ENCODE measurements at places on chromosomes 3 and 15.

GRCh38 chr3:16618721-16619120 is 13.5 kb upstream of the DAZL start:
- DNase-seq, result no peak

DNA sequence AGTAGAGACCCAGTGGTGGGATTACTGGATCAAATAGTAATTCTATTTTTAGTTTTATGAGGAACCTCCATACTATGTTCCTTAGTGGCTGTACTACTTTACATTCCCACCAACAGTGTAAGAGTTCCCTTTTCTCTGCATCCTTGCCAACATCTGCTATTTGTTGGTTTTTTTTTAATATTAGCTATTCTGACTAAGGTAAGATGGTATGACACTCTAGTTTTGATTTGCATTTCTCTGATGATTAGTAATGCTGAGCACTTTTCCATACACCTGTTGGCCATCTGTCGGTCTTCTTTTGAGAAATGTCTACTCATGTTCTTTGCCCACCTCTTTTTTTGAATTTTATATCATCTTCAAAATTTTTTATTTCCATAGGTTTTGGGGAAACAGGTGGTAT is 34.2 kb upstream of the RAP2B start:
- no peak for DNase-seq

DNA sequence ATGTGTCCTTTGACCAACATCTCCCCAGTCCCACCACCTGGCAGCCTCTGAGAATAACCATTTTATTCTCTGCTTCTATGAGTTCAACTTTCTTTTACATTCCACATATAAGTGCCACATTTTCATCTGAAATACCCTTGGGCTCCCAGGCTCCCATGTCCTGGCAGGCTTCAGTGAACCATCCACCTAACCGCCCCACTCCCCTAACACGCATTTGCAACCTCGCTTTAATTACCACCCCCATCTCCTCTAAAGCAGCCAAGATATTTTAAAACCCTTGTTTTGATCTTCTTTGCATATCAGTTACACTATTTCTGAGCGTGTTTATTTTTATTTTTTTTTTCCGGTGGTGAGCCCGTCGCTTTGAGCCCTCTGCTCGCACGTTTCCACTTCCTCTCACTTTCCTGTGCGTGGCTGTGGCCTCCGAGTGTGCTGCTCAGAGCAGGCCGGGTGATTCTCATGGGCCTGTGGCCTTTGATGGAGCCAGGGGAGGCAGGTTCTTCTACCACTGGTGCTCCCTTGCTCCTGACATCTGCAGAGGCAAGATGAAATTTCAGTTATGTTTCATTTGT is 195.4 kb upstream of the LPP start:
- no peak for DNase-seq

DNA sequence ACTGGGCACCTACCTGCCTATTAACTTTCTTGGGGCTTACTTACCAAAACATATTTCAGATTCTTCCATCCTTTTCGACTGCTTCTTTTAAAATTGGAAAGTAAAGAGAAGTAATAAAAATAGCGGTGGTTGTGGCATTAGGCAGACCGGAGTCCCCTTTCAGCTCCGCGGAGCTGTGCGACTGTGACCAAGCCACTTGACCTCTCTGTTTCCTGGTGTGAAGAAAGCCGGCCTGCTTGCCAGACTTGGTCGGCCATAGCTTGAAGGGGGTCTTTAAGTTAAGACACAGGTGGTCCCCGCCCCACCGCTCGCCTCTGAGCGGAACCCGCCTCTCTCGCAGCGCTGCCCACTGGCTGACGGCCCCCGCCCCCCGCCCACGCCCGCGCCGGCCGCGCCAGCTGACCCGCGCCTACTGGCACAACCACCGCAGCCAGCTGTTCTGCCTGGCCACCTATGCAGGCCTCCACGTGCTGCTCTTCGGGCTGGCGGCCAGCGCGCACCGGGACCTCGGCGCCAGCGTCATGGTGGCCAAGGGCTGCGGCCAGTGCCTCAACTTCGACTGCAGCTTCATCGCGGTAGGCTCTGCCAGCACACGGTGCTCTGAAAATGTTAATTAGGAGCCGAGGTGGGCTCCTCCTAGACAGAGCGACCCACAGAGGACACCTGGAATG is 18.3 kb downstream of the NOX5 start:
- DNase-seq, result no peak

DNA sequence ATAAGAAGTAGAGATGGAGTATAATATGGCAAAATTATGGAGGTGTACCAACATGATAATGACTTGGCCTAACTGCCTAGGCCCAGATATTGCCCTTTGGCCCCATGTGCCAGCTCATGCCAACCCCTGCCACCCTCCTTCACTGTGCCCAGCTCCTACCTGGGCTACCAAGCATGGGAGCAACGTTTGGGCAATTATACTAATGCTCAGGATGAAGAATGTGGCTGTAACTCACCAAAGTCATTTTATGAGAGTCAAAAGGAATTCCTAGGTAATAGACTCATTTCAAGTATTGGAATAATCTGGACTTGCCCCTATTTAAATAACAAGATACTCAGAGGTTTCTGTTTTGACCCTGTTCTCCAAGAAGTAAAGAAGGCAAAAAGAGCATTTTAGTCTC is 240.2 kb upstream of the IL12A start:
- DNase-seq, result no peak

GRCh38 chr3:70829092-70829491 is 516.7 kb upstream of the MDFIC2 start:
- no peak for DNase-seq

DNA sequence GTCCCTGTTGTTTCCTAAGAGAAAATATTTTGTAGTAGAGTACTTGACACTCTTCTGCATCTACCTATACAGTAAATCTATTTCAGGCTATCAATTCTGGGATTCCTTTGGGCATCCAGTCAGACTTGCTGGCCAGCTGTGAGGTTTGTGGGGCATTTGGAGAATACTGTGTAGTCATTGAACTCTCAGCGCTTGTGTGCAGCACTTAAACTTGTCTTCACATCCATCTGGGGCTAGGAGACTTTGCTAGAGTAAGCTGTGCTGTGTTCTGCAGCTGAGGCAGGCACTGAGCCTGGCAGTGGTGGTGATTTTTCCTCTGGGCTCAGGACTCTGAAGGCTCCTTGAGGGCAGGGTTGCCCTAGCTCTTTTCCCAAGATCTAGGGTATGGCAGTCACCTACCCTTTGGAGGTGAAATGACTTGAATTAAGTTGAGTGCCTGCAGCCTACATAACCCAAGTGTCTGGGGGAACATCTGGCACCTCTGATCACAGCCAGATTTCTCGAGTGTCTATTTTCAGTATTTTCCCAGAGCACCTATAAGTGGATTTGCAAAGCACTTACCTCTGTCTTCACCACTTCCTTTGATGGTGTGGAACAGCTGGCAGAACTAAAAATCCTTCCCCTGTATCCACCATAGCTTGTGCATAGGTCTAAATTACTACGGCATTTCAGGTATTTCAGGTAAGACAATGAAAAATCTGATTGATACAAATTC is 19.3 kb downstream of the CLSTN2 start:
- DNase-seq, result no peak

GRCh38 chr15:96409215-96410138 is 79.0 kb downstream of the NR2F2 start:
- no peak for DNase-seq

- no peak for DNase-seq
Observed at GRCh38 chr3:48299746-48300712, 33.4 kb downstream of the SPINK8 start.

DNA sequence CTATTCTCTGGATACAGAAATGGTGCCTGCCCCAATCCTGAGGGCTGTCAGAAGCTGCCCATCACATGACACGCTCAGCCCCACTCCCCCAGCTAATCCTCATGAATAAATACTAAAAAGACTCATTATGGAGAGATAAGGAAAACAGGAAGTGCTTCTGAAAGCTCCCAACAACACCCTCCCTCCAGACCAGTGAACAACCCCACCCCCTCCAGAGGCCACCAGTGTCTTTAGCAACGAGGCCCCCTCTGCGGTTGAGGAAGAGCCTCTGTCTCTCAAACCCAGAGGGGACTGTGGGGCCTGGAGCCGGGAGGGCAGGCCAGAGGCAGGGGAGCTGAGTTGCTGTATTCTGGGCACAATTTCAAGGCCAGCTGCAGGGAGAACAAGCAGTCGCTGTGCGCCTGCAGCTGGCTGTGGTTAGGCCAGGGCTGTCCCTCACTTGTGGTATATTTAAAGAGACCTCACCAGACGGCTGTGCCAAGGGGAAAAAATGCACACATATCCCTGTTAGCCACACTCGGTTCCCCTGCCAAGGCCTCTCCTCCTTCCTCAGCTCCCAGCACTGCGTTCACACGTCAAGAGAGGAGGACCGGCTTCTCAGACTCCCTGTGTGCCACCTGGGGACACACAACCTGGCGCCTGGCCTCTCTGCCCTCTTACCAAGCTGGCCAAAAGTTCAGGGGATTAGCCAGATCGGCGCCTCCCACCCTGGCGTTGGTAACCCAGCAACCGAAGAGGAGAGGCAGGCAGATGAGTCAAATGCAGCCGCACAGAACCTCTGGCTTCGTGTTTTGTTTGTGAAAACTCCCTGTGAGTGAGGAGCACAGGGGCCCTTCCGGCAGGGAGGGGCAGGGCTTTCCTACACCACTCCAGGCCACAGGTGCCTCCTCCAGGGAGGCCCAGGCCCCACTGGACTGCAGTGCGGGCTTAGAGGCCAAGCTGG is 101.2 kb upstream of the ETV5 start:
- DNase-seq, result no peak

DNA sequence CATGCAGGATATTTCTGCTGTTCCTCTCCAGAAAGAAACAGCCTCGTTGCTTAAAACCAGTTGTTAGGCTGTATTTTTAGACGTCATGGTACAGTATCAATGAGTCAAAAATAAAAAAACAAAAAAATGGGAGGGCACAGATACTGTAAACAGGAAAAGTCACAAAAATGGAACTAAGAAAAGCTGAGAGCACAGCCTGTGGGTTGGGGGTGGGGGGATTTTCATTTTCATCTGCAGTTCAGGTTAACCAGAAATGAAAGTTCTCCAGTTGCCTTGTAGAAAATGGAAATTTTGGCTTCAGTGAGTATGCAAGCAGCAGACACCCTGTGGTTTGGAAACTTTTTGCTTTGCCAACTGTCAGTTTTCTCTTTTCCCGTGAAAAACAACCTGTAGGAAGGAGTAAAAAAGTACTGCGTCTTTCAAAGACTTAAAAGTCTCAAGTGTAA is 59.0 kb downstream of the FRMD4B start:
- DNase-seq, result no peak

DNA sequence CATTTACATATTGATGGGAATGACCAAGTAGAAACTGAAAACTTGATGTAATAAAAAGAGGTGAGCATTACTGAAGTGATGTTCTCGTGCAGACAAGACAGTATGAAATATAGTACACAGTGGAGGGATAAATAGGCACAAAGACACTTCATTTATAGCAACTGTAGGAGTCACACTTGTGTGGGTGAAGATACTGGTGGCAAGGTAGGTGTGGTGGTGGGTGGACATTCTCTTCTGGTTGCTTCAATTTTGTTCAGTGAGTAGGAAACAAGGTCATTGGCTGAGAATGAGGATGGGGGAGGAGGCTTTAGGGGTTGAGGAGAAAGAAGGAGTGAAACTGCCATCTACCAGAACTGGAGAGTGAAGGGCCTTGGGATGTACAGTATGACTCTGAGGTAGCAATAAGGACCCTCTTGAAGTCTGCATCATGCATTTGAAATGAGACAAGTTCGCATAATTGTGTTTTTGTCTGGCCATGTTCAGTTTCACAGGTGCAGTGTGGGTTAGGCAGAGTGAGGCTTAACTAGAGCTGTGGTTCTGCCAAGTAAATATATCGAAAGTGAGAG is 6.6 kb downstream of the CPNE9 start:
- no peak for DNase-seq

- no peak for DNase-seq
Observed at GRCh38 chr3:24048843-24049242, 103.8 kb downstream of the NR1D2 start.

DNA sequence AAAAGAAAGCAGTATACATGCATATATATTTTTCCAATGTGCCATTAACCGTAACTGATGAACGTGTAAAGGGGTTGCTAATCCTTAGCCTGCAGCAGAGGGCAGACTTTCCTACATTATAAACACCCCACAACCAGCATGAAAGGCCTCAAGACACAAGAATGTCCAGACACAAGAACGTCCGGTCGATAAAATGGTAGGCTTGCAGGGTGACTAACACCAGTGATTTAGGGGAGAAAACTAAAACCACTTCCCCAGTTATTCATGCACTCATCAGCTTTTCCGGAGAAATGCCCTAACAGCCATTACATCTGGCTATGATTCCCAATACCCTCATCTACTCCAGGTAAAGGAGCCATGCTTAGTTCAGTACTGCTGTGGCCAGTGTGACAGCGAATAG is 57.4 kb downstream of the LRTM1 start:
- DNase-seq, result peak; percentile 38

DNA sequence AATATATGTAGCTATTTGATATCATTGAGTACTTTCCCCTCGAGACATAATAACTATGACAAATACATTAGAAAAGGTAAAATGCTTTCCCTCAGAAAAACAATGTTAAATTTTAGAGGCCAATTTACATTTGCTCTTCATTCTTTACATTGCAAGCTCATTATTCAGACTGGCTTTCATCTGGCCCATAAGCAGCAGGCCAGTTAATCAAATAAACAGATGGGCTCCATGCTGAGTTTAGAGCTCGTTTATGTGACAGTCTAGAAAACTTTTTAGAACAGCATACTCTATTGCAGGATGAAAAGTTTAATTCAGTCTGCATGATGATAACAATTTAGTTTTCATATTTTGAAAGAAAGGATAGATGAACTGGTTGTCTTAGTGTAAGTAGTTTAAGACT is 150.6 kb downstream of the DUT start:
- DNase-seq, result no peak

GRCh38 chr3:104150724-104151123 is 1216.0 kb upstream of the ALCAM start:
- no peak for DNase-seq

DNA sequence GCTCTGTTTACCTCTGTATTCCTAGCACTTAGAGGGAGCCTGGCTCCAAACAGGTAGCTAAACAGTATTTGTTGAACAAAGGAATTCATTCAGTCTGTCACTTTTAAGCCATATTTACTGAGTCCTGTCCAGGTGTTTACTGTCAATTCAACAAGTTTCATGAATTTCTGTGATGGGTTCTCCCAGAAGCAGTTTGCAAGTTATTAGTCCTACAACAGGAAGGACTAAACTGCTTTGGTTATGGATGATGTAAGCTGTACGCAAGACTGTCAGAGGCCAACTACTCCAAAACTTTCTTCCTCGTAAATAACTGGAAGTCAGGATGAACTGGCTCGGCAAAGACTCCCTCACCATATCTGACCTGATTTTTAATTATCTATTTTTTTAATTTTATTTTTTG is 25.1 kb downstream of the STIMATE start:
- DNase-seq, result no peak

- no peak for DNase-seq
Observed at GRCh38 chr15:60592371-60593169, 113.6 kb upstream of the ICE2 start.

GRCh38 chr3:150030841-150031240 is 60.1 kb upstream of the PFN2 start:
- DNase-seq, result no peak

- DNase-seq, result no peak
Observed at GRCh38 chr15:33396475-33396874, 85.7 kb downstream of the RYR3 start.
